ENCODE measurements at places on chromosomes 11 and 22.

DNA sequence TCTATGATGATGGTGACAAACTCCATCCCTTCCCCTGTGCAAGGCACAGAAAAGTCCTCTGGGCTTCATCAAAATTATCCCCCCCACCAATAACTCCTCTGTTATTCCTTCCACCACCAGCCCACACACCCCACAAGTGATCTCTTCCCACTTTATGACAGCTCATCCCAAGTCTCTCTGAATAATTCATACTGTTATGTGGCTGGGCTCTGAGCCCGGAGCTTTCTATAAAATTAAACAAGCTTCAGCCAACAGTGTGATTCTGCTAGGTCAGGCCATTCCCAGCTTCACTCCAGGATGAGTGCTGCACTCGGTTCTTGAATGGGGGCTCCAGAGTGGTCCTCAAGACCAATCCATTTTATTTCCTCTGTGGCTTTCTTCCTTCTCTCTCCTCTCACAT is 83.0 kb downstream of the INSC start:
- DNase-seq, result no peak

GRCh38 chr11:126375726-126376125 is 20.2 kb downstream of the ST3GAL4 start:
- no peak for DNase-seq

DNA sequence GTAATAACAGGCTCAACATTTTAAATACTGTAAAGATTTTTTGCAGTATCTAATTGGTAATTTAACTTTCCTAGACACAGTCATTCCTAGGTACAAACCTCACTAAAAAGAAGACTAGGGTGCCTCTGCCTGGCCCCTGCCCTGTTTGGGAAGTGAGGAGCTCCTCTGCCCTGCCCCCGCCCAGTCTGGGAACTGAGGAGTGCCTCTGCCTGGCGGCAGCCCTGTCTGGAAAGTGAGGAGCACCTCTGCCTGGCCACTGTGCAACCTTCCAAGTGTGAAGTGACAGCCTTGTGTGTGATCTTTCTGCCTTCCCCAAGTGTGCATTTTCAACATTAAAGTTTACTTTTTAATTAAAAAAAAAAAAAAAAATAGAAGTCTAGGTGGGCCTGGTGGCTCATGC is 4.2 kb downstream of the CHORDC1 start:
- DNase-seq, result no peak

- no peak for DNase-seq
These were observed 4.1 kb upstream of the HBG2 start for GRCh38 chr11:5258543-5259262.

DNA sequence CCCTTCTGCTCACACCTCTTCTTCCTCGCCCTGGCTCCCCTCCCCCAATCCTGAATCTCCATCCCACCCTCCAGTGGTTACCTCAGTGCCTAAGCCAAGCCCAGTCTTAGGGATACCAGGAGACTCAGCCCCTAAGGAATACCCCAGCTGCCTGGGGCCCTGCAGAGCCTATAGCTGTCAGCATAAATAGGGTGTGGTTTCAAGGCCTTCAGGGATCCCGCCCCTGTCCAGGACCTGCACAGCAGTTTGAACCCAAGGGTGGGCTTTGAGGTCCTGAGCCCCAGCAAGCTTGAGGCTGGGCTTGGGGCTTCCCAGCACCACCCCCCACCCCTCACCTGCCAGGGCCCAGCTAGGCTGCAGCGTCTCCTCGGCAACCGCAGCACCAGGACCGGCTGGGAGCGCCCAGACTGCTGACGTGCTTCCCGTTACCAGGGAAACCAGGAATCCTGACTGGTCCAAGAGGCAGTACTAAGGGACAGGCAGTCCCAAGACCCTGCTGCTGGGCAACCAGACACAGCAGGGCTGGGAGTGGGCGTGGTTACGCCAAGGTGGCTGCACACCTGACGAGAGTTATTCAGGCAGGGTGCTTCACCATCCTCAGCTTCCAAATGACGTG is 13.7 kb downstream of the APBB1 start:
- DNase-seq, result no peak

- peak; percentile 78 for DNase-seq
These were observed 10.9 kb upstream of the APOBEC3C start for GRCh38 chr22:39003165-39003638.

DNA sequence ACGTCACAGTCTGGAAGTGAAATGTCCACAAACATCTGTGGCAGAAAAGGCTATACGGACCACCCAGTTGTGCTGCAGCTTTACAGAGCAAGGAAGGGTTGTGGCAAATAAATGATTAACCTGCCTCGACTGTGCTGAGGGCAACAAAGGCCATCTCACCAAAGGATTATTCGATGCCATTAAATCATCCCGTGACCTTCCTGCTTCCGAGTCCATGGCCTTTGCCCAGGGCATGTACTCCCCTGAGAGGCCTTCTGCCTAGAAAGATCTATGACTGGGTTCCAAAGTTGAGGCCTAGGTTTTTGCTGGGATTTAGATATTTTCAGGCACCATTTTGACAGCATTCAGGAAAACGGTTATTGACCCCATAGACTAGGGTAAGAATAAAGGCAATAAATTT is 9.2 kb downstream of the CDPF1 start:
- DNase-seq, result no peak

DNA sequence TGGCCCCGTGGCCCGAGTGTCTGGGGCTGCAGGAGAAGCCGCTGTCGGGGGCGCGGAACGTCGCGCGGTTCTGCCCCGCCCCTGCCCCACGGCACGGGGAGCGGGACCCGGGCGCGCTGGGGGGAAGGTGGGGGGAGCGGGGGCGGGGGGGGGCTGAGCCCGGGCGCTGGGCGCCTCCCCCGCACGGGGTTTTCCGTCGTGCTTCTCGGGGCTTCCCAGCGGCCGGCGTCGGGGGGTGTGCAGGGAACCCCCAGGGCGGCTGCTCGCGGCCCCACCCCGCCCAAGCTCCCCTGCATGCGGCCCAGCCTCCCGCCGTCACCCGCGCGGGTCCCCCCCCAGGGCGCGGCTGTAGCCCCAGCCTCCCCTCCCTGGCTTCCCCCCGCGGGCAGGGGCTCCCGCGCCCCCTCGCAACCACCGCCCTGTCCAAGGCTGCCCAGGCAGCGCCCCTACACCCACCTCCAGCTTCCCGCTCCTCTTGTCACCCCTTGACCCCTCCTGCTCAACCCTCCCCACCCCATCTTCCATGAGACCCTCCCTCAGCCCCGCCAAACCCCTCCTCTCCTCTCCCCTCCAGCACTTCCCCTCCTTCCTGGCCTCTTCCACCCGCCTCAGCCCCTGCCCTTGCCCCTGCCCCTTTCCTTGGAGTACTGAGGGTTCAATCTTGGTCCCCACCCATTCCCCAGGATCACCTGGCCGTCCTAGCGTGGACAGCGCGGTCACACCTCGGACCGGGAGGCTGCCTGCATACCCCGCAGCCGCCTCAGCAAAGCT is 1.7 kb downstream of the IL17REL start:
- DNase-seq, result no peak

DNA sequence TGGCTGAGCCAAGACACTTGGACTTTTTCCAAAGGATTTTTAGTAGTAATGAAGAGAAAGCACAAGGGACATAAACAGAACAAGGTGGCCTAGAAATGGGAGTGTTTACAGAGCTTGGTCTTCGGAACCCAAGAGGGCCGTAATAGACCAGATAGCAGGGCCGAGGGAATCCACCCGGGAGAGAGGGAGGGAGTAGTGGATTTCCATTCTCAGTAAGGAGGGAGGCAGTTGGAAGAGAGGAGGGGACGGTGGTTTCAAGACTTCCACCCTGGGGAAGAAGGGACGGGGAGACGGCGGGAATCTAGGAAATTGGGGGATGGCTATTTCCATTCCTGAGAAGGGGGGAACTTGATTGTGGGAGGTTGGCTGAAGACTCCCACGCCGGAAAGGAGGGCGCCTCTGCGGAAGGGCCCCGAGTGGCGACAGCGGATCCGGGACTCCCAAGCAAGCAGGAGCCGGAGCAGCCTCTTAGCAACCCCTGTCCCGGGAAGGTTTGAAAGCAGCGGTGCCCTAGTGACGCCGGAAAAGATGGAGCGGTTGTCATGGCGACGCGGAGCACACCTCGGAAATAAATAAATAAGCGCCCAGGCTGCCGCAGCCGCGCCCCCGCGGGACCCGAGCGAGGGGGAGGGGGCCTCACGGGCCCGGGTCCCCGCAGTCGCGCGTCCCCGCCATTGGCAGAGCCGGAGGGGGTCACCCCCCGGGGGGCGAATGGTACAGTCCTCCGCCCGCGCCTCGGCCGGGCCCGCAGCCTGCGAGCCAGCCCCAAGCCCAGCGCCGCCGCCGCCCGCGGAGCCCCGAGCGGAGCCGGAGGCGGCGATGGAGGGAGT is 31.6 kb downstream of the EIF3F start:
- no peak for DNase-seq

DNA sequence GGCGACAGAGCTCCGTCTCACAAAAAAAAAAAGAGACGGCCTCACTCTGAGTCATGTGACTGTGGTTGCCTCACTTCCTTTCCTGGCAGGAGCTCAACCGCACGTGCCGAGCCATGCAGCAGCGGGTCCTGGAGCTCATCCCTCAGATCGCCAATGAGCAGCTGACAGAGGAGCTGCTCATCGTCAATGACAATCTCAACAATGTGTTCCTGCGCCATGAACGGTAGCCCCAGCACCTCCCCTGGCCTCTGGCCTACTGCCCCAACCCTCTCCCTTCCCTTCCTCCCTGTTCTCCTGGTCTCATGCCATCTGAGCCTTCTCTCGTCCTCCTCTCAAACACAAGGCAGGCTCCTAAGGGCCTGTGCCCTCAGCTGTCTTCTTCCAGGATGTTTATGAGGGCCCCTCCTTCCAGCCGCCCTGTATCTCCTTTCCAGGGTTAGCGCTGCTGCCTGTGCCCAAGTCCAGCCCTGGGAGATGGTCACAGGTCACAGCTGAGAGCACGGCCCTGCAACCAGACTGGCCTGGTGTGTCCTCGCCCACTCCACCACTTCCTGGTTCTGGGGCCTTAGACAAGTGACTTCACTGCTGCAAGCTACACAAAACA is 30.7 kb downstream of the TOM1 start:
- no peak for DNase-seq

DNA sequence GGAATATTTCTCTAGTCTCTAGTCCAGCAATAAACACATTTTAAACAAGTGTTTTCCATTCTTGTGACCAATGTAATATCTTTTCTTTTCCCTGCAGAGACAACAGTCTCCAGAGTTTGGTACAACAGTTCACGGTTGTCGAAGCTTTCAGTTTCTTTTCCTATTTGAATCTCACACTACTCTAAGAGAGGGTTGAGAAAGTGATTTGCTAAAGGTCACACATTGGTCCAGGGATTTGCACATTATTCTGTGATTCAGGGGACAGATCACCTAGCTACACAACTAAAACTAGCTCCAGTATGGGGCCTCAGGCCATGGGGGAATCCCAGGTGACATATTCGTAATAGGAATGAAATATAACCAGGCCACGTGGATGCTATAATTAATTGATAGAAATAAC is 132.5 kb downstream of the HIPK3 start:
- no peak for DNase-seq

DNA sequence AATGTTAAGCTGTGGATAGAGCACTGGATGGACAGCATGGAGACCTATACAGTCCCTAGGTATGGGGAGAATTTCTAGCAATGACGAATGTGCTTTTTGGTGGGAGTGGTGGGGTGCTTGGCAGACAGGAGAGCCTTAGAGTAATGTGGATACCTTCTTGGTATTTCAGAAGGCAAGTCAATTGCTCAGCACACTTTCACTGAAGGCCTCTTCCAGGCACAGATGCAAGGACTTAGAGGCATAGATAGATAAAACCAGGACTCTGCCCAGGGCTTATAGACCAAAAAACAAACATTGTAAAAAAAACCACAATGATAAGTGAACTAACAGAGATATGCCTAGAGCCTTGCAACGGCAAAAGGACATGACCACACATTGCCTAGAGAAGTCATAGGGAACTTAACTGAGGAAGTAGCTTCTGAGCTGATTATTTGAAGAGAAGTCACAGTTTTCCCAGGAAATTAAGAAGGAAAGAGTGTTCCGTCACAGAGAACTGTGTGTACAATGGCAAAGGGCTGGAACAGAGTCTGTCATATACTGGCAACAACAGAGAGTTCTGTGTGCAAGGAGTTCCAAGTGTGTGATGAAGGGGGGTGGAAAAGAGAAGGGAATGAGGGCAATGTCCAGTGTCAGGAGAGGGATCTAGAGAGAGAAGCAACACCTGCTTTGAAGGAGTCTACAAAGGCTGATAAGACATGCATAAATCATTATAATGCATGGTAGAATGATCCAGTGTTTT is 65.9 kb upstream of the PICALM start:
- DNase-seq, result no peak

DNA sequence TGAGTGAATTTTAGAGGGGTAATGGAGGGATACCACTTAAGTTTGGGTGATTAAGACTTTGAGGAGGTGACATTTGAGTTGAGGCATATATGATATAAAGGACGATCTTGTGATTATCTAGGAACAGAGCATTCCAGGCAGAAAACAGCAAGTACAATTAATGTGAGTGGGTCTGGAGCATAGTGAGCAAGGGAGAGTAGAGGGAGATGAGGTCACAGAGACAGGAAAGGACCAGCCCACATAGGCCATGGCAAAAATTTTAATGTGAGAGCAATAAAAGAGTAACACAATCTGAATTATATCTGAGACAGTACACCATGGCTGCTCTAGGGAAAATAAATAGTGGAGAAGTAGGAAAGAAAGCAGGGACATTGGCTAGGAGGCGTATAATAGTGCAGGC is 14.5 kb upstream of the HSPA8 start:
- DNase-seq, result no peak

GRCh38 chr11:128608746-128609407 is 21.5 kb upstream of the ETS1 start:
- no peak for DNase-seq

DNA sequence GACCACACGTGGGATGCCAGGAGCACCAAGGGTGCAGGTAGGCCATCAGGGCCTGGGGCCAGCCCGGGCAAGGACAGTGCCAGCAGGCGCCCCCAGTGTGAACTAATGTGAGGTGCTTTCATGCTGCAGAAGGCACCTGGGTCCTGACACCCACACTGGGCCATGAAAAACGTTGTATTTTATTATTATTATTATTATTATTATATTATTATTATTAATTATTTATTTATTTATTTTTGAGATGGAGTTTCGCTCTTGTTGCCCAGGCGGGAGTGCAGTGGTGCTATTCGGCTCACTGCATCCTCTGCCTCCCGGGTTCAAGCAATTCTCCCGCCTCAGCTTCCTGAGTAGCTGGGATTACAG is 1267.3 kb downstream of the BRD1 start:
- no peak for DNase-seq

DNA sequence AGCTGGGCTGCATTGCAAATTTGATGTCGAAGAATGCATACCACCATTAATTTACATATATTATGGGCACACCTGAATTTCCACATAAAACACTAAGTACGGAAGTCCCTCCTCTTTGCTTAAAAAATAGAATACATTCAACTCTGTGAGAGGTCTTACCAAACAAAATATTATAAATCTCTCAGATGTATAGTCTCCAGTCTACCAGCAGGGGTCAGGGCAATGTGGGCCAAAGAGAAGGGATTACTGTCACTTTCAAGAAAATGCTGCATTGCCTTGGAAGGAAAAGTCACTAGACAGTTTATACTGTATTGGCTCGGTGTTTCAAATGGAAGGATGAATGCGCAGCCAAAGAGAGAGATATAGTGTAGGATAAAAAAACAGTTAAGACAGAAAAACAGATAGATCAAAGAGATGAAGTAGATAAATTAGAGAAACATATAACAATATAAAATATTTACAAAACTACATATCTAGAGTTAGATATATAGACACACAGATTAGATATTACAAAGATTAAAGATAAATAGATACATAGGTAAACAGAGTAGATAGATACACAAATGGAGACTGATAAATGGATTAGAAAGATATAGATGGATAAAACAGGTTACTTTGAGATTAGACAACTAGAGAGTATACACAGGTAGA is 20.9 kb downstream of the SERGEF start:
- no peak for DNase-seq

Data from AG09319 (cell line).